ENCODE measurements at places on chromosomes 11 and 22.

DNA sequence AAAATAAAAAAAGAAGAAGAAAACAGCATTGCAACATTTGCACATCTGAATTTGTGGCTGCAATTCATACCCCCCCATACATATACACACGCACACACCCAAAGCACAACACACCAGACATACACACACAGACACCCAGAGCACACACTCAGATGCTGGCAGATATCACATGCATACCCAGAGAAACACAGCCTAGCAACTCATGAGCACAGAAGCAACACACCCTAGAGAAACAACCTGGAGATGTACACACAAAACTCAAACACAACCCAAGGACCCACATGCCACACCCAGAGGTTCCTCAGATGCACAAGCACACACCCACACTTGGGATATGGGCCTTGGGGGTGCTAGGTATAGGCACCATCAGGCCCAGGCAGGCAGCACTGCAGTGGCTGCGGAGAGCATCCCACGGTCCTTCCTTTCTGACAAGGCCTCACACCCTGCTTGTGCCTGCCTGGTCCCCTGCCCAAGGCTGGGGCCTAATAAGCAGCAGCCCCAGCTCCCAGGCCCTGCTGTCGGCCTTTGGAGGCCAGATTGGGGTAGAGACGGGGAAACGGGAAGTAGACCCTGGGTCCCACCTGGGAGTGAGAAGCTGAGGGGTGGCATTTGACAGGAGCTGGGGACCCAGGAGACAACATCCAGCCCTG lies 3.1 kb downstream of the CST6 start:
- no peak for DNase-seq

GRCh38 chr11:83599066-83599465 lies 312.9 kb upstream of the CCDC90B start:
- DNase-seq: no peak

GRCh38 chr11:83257761-83258168 lies 28.4 kb downstream of the CCDC90B start:
- DNase-seq: no peak

- no peak for DNase-seq
Measured at GRCh38 chr22:26159886-26160285, 9.4 kb upstream of the SEZ6L start.

DNA sequence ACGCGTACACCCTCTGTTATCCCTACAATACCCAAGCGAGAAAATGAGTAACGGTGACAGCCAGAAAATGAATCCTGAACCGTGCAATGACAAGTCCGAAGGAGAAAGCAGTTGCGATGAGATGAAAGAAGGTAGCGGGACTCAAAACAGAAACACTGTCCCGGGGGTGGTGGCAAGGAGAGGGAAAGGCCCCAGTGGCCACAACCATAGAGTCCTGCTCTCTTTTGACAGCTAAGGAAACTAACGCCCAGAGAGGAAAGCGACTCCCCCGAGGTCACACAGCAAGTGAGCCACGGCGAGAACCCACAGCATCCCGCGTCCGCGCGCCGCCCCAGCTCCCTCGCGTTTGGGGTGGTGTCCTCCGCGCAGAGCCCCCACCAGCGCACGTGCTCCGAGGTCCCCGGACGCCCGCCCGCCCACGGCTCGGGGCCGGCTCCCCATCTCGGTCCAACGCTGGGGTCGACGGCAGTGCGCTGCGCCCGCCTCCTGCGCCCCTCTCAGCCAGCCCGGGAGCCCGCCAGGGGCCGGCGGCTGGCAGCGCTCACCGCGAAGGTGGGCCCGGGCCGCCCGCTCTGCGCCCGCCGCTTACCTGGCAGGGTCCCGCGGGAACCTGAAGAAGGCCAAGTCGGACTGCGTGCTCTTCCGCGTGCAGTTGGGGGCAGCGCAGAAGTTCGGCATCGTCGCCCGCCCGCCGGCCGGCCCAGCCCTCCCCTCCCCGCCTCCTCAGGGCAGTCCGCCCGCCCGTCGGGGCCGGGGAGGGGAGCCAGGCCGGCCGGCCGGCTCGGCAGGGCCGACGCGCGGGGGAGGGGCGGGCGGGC lies 564 bp downstream of the THAP12 start:
- peak; percentile 2 for DNase-seq

- no peak for DNase-seq
Measured at GRCh38 chr22:30511109-30511508, 5.6 kb upstream of the SEC14L4 start.

DNA sequence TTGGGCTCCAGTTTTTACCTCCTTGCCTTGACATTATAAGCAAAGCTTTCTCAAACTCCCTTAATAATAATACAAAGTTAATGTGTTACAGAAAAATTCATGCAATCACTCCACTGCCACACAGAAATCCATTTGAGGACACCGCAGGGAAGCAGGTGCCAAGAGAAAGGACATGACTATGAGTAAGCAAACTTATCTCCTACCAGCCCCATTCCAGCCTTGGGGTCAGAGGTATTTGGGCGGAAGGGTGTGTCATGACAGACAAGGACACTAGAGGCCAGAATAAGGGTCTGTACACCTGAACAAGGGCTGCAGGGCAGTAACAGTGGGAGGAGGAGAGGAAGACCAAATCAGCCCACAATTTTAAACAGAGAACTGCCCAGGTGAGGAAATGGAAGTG lies 5.9 kb downstream of the GNG3 start:
- no peak for DNase-seq
